ENCODE measurements at places on chromosomes 11 and 22. TPM values are rescaled to one million over a fixed set of nuclear protein-coding genes. Genes with fewer than 3 reads are reported as not detected.

GRCh38 chr11:45413156-45413858 is 127.2 kb upstream of the SYT13 start:
- no peak for DNase-seq

DNA sequence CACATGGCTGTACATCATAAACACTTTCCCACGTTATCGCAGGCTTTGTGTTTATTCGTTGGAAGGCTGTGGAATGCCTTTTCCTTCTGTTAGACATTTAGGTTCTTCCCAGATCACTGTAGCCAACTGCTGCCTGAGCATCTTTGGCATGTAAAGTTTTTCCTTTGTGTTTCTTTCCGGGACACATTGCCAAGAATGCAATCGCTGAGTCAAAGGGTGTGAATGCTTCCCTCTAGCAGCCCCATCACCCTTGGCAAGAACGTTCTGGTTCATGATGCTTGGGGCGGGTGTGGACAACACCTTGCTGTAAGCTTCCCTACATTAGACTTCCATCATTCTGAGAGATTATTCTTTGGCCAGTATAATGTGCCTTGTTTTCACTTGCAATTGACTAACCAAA is 136.2 kb downstream of the OSBP2 start:
- DNase-seq = no peak

GRCh38 chr11:86869966-86870570 is 69.7 kb downstream of the PRSS23 start:
- peak; percentile 57 for DNase-seq

C11orf42 gene
- total RNA-seq = not detected

- DNase-seq = peak; percentile 57
These were observed 11.9 kb downstream of the HOATZ start for GRCh38 chr11:111526501-111526900.

DNA sequence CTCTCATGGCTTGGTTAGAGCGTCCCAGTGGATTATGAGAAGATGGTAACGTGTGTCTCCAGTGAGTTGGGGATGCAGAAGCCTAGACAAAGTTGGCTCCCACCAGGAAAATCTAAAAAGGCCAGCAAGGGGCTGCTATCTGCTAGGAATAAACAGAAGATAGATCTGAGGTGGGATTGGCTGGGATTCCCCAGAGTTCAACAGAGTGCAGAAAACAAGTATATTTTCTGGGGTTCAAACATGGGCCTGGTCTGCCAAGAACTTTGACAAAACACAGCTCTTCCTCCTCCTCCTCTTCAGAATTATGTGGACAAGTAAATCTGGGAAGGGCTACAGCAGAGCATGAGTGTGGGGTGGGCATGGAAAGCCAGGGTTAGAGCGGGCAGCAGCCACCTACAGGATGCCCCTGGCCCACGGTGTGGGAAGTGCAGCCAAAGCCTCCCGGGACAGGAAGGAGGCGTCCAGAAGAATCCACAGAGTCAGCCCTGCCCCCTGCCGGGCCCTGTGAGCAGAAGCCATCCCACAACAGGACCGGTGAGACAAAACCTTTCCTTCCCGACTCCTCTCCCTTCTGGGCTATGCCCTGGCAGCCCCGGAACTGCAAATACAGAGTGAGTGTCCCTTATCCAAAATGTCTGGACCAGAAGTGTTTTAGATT is 67.1 kb downstream of the CD82 start:
- peak; percentile 53 for DNase-seq

DNA sequence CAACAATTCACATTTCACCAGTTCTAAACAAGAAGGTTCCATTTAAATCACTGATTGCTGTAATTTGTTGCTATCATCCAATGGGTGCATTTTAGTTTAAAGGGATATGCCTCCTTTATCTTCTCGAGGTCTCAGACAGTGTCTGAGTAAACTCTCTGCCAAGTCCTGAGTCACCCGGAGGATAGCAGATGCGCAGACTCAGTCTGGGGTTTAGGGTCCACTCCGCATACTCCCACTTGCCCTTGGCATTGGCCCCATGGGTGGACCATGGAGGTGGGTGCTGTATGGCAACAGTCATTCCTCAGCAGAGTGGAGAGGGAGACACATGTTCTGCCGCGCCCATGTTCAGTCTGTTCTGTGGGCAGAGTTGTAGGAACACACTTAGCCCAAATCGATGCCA is 65.4 kb upstream of the CRTAM start:
- DNase-seq = no peak

TMEM151A gene
- total RNA-seq = not detected

DNA sequence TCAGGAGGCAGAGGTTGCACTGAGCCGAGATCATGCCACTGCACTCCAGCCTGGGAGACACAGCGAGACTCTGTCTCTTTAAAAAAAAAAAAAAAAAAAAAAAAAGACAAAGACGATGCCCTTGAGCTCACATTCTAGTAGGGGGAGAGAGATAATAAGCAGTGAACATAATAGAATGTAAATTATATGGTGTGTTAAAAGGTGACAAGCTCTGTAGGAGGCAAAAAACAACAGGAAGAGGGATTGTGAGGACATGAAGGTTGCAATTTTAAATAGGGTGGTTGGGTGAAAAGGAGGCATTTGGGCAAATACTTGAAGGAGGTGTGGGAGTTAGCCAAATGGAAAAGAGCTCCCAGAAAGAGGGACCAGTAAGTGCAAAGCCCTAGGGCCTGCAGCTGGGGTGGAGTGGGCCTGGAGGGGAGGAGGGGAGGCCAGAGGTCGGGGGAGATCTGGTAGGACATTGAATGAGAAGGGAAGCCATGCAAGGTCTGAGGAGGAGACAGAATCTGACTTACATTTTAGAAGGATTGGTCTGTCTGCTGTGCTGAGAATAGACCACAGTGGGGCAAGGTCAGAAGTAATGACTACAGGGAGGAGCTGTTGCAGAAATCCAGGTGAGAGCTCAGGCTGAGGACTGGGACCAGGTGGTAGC is 26.6 kb downstream of the P2RY2 start:
- DNase-seq = no peak

GRCh38 chr11:79242616-79243015 is 198.2 kb downstream of the TENM4 start:
- DNase-seq = no peak

GRCh38 chr11:26779074-26779865 is 57.4 kb upstream of the SLC5A12 start:
- DNase-seq = no peak

GRCh38 chr22:50268655-50269113 is 1.5 kb downstream of the MAPK11 start:
- DNase-seq = no peak

DNA sequence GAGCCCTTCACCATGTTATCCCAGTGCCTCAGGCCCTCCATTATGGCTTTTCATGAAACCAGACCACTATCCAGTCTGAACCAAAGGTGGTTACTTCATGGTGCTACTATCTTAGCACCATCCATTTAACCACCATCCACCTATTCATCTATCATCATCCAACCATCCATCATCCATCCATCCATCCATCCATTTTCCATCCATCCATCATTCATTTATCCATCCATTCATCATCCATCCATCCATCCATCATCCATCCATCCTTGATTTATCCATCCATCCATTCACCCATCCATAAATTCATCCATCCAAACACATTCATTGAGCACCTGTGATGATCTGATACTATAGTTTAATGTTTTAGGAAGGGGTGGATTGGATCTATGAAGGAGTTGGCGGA is 93.5 kb downstream of the CCDC81 start:
- DNase-seq = no peak

GRCh38 chr11:121235057-121235456 is 57.5 kb upstream of the SC5D start:
- DNase-seq = no peak

A4GALT gene
- total RNA-seq = not detected

NXPE2 gene
- not detected for total RNA-seq

OR51B5 gene
- total RNA-seq = not detected

DNA sequence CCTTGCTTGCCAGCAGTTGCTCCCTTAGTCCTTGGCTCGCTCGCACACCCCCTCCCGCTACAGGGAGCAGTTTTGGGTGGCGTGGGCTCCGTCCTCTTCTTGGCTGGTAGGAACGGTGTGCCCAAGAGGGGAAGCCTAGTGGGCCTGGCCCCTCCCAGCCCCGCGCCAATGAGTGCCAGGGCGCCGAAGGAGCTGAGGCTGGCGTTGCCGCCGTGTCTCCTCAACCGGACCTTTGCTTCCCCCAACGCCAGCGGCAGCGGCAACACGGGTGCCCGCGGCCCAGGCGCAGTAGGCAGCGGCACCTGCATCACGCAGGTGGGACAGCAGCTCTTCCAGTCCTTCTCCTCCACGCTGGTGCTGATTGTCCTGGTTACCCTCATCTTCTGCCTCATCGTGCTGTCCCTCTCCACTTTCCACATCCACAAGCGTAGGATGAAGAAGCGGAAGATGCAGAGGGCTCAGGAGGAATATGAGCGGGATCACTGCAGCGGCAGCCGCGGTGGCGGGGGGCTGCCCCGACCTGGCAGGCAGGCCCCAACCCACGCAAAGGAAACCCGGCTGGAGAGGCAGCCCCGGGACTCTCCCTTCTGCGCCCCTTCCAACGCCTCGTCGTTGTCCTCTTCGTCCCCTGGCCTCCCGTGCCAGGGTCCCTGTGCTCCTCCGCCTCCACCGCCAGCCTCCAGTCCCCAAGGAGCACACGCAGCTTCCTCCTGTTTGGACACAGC is 1.6 kb downstream of the C11orf87 start:
- no peak for DNase-seq

Data from natural killer cell (primary cell).